ENCODE measurements at places on chromosomes 1 and 21. TPM values are rescaled to one million over a fixed set of nuclear protein-coding genes. Genes with fewer than 3 reads are reported as not detected.

Gene LCE3E
- polyA plus RNA-seq = not detected

Gene IL20
- polyA plus RNA-seq = not detected

Gene KPRP
- polyA plus RNA-seq = not detected

Gene CD247
- 0.89 TPM for polyA plus RNA-seq

Gene S100A5
- 1.2 TPM for polyA plus RNA-seq

Gene LMO4
- 118 TPM for polyA plus RNA-seq

Gene WDR3
- polyA plus RNA-seq = 30.2 TPM

Gene CR1L
- polyA plus RNA-seq = 0.96 TPM

Gene DNASE2B
- 0.08 TPM for polyA plus RNA-seq

Gene NEGR1
- 4.0 TPM for polyA plus RNA-seq

Gene CCDC185
- not detected for polyA plus RNA-seq

Gene LYPD8
- not detected for polyA plus RNA-seq

Gene RHCE
- 0.56 TPM for polyA plus RNA-seq

Gene CYP4A11
- 29.0 TPM for polyA plus RNA-seq

Gene AADACL4
- 2.2 TPM for polyA plus RNA-seq

Gene C1orf53
- polyA plus RNA-seq = 1.7 TPM

Gene HMCN1
- 49.0 TPM for polyA plus RNA-seq

Gene ADGRL4
- 20.5 TPM for polyA plus RNA-seq

Gene CHIA
- not detected for polyA plus RNA-seq

Gene VSIG8
- polyA plus RNA-seq = 0.56 TPM

Gene HSPG2
- polyA plus RNA-seq = 156 TPM

Gene UQCRHL
- polyA plus RNA-seq = 2.0 TPM

Gene S100A11
- 288 TPM for polyA plus RNA-seq

Gene TAL1
- 5.5 TPM for polyA plus RNA-seq

Gene ZNF326
- 80.9 TPM for polyA plus RNA-seq

Gene LCA5L
- 5.6 TPM for polyA plus RNA-seq

Gene SLAMF7
- 0.38 TPM for polyA plus RNA-seq

Gene KISS1
- polyA plus RNA-seq = 1.5 TPM

Gene CSF3R
- 6.0 TPM for polyA plus RNA-seq

Gene SLAMF1
- polyA plus RNA-seq = 0.16 TPM

Gene CD34
- polyA plus RNA-seq = 116 TPM

Gene LORICRIN
- not detected for polyA plus RNA-seq

Gene CDC42
- 357 TPM for polyA plus RNA-seq

Gene CYP4A22
- polyA plus RNA-seq = 6.6 TPM

Gene GPX7
- 102 TPM for polyA plus RNA-seq

Gene MNDA
- polyA plus RNA-seq = 4.1 TPM

Gene RCSD1
- 14.8 TPM for polyA plus RNA-seq

Gene CFAP141
- not detected for polyA plus RNA-seq

Gene COL9A2
- polyA plus RNA-seq = 31.8 TPM

Gene OR10Z1
- polyA plus RNA-seq = 0.07 TPM

Gene RBM11
- 3.8 TPM for polyA plus RNA-seq

Gene HCRTR1
- polyA plus RNA-seq = 0.11 TPM

Gene MIXL1
- polyA plus RNA-seq = 0.32 TPM

Gene TTC34
- 1.5 TPM for polyA plus RNA-seq

Gene C1orf210
- polyA plus RNA-seq = 24.3 TPM

Gene ARHGAP30
- 2.1 TPM for polyA plus RNA-seq

Gene AUNIP
- 3.2 TPM for polyA plus RNA-seq

Gene XCL2
- not detected for polyA plus RNA-seq

Gene KCNN3
- polyA plus RNA-seq = 2.4 TPM

Gene EFNA3
- 5.9 TPM for polyA plus RNA-seq

Gene SLC45A1
- 5.5 TPM for polyA plus RNA-seq

Gene OR2L5
- polyA plus RNA-seq = not detected
